ENCODE measurements at places on chromosomes 1 and 21. TPM values are rescaled to one million over a fixed set of nuclear protein-coding genes. Genes with fewer than 3 reads are reported as not detected.

- DNase-seq, result no peak
Measured at GRCh38 chr1:51624855-51625254, 8.0 kb downstream of the OSBPL9 start.

GRCh38 chr21:42505090-42505726 is 8.4 kb upstream of the SLC37A1 start:
- no peak for DNase-seq

The IL20 gene
- total RNA-seq, result not detected

The DENND2C gene
- total RNA-seq, result 3.2 TPM

The GPR153 gene
- 6.3 TPM for total RNA-seq

All from Daoy (cell line).